ENCODE measurements at places on chromosomes 1 and 21.

DNA sequence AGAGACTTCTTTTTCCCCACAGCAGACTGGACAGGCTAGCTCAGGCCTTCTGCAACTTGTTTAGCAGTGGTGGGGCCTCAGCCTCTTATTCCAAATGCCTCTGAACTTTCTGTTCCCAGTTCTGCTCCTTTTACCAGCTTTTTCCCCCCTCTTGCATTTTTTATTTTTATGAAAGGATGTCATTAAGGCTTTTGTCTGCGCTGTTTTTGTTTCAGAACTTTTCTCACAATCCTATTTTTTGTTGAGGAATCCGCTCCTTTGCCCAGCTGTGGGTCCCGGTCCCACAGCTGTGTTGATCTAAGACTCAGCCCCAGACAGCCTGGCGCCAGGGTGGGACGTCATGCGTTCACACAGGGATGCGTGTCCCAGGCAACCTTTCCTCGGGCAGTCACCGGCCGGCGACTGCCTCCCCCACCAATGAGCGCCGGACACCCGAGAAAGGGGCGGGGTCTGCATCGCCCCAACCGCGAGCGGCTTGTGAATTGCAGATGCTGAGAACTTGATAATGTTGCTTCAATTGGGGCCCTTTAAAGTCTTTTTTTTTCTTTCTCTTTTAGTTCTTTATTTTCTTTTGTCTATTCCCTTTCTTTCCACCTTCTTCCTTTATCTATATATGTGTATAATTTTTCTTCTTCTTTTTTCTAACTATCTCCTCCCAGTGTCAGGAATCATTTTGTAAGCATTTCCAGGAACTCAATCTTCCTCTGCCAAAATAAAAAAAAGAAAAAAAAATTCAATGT is 3.0 kb upstream of the ID3 start:
- DNase-seq = peak; percentile 78

DNA sequence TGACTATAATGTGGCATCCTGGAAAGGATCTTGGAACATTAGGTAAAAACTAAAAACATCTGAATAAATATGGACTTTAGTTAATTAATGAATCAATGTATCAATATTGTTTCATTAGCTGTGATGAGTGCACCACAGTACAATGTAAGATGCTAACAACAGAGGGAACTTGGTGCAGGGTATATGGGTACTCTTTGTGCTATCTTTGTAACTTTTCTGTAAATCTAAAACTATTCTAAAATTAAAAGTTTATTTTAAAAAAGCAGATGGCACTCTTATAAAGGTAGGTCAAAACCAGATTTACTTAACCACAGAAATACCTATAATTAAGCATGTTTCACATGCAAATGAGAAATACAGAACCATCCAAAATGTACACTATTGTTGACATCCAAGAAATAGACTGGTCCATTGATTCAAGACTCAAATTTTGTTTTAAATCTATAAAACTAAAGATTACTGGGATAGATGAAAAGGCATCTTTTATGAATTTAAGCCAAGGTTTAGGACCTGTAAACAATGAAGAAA is 38.4 kb downstream of the ACBD3 start:
- DNase-seq = no peak

- DNase-seq = no peak
Observed at GRCh38 chr1:183195142-183195574, 9.1 kb downstream of the LAMC2 start.

- no peak for DNase-seq
Observed at GRCh38 chr1:92910081-92910480, 51.2 kb downstream of the DIPK1A start.

DNA sequence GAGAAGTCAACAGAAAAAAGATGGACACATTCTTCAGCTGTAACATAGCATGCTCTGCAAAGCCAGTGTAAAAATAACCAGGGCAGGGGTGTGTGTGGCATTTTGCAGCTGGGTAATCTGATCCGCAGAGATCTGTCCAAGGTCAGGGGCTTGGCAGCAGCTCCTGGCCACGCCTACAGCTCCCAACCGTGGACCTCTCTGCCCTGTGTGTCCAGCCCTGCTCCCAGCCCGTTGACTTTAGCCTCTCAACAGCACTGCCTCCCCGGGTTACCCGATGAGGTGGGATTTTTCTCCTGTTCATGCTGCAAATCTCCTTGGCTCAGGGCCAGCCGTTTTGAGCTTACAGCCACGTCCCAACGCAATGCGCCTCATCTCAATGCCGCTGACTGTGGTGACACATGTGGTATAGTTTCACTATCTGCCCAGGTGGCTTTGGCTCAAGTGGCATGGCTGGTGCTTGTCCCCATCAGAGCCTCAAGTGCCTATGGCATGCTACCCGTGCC is 68.1 kb downstream of the VWA5B1 start:
- DNase-seq = peak; percentile 90

DNA sequence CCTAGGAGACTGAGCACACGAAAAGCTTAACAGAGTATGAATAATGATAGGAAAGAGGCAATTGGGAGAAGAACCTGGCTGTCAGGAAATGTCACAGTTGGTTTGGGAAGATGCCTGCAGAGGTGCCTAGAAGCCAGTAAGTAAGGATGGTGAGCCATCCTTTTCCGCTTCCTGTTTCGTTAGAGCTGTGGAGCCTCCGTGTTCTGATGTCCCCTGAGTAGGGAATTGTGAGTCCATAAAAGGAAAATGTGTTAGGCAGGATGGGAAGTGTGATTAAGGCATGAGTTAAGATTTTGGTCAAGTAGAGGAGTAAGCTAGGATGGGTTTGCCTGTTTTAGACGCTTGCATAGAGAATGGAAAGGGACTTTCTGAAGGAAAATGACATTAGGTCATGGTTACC is 9.0 kb downstream of the CLIC4 start:
- no peak for DNase-seq

DNA sequence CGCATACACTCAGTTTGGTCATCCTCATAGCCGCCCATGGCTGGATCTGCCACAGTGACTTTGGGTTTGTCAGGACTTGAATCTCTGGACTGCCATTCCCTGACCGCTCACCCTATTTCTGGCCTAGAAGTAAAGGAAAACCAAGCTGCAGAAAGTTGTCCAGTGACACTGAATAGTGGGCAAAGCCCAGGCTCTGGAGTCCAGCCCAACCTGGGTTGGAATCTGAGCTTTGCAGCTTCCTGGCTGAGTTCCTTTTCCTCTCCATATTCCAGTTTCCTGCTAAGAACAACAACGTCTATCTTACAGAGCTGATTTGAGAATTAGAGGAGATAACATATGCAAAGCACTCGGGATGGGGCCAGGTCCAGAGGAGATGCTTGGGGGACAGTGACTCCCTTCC is 15.6 kb upstream of the EIF4G3 start:
- DNase-seq = no peak

- peak; percentile 54 for DNase-seq
Observed at GRCh38 chr1:205444931-205445645, 10.8 kb downstream of the BLACAT1 start.

DNA sequence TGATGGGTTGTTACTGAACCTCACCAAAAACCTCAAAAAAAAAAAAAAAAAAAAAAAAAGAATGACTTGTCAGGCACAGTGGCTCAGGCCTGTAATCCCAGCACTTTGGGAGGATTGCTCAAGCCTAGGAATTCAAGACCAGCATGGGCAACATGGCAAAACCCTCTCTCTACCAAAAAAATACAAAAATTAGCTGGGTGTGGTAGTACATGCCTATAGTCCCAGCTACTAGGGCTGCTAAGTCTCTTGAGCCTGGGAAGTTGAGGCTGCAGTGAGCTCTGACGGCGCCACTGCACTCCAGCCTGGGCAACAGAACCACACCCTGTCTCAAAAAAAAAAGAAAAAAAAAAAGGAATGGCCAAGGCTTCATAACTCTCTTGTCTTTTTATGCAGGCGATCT is 11.1 kb downstream of the CHAF1B start:
- no peak for DNase-seq

DNA sequence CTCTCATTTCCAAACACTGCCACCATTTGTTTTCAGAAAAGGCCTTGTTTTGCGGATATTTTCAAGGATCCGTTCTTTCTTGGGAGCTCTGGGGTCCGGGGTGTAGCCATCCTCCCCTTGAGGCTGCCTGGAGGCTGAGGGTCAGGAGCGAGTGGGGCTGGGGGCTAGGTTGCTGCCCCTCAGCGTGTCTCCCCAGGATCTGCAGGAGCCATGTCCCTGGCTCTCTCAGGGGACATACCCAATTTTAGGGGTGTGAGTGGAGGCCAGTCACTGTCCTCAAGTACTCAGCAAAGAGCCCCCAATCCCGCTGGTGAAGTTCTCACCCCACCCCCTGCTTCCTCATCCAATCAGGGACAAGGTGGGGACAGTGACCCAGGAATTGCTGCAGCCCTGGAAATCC is 15.0 kb upstream of the PRDM16 start:
- DNase-seq = no peak

- peak; percentile 53 for DNase-seq
Observed at GRCh38 chr1:167442142-167442848, 76.0 kb downstream of the CD247 start.

GRCh38 chr1:248849637-248850036 is 9.2 kb downstream of the ZNF692 start:
- DNase-seq = no peak

- no peak for DNase-seq
Observed at GRCh38 chr1:46192171-46192570, 6.1 kb downstream of the POMGNT1 start.

GRCh38 chr1:40161888-40162397 is 756 bp downstream of the RLF start:
- no peak for DNase-seq

DNA sequence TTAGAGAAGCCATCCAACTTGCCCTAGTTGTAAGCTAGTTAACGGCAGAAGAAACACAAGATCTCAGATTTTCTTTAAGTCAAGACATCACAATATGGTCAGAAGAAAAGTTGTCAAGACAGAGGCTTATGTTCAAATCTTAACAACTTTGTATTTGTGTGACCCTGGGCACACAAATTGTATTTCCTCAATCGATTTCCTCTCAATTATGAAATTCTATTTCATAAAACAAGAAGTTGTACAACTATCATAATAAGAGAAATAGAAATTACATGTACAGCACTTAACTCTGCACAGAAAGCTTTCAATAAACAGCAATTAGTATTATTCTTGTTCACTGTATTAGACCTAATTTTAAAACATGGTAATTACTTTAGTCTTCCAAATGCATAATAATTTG is 62.9 kb upstream of the SDC3 start:
- DNase-seq = no peak

GRCh38 chr1:109371341-109371739 is 26.4 kb downstream of the SORT1 start:
- no peak for DNase-seq

DNA sequence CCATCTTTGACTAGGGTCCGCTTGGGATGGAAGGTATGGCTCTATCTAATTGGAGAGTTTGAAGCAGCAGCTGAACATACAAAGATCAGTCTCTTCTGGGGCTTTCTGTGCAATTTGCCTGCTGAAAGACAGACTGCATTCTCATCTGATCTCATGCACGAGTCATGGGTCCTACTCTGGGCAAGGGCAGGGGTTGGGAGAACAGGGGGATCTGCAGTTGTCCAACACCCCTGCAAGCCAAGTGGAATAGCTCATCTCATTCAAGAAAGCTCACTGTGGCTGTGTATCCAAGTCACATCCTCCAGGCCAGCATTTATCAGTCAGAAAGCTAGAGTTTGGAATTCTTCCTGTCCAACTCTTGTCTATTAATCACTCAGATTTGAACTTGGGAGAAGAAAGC is 177.2 kb upstream of the C8B start:
- no peak for DNase-seq

DNA sequence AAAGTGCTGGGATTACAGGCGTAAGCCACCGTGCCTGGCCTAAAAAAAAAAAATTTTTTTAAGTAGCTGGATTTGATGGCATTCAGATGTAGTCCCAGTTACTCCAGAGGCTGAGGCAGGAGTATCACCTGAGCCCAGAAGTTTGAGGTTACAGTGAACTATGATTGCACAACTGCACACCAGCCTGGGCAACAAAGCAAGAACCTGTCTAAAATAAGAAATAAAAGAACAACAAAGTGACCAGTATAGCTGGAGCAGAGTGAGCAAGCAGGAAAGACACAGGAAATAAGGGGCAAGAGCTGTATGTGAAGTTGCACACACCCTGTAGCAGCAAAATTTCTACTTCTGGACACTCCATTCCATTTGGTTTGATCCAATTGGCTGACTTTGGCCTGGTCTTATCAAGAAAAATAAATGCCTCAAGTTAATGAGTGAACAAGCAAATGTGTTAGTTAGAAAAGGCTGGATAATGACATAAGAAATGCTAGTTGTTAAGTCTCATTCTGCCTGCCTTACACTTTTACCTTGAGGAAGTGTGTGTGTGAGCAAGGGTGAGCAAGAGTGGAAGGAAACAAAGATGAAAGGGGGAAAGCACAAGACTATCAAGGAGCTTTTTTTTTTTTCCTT is 7.9 kb downstream of the ATP5IF1 start:
- no peak for DNase-seq

GRCh38 chr1:61426885-61427284 is 298.1 kb downstream of the TM2D1 start:
- peak; percentile 43 for DNase-seq

- DNase-seq = no peak
Observed at GRCh38 chr1:214538496-214538895, 12.9 kb downstream of the PTPN14 start.

DNA sequence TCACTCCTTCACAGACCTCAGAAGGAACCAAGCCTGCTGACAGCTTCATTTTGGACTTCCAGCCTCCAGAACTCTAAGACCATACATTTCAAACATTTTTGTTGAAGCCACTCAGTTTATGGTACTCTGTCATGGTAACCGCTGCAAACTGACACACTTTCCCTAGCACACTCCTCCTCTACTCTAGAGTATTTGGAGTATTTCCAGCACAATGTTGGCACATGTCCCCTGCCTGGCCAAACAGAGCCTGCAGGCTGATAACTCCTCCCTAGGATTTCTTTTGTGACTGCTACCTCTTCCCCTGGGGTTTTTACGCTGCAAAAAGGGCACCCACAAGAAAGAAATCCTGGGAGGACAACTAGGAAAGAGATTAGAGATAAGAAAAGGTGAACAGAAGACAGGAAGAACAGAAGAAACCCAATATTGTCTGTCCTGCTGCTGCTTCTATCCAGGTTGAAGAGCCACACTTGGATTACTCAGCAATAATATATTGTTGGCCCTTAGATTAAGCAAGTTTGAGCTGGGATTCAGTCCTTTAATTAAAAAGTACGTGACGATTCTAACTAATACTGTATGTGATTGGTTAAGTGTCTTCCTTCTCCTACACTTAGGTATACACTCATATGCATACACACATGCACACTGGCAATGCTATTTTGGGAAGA is 844.1 kb downstream of the LTN1 start:
- no peak for DNase-seq

DNA sequence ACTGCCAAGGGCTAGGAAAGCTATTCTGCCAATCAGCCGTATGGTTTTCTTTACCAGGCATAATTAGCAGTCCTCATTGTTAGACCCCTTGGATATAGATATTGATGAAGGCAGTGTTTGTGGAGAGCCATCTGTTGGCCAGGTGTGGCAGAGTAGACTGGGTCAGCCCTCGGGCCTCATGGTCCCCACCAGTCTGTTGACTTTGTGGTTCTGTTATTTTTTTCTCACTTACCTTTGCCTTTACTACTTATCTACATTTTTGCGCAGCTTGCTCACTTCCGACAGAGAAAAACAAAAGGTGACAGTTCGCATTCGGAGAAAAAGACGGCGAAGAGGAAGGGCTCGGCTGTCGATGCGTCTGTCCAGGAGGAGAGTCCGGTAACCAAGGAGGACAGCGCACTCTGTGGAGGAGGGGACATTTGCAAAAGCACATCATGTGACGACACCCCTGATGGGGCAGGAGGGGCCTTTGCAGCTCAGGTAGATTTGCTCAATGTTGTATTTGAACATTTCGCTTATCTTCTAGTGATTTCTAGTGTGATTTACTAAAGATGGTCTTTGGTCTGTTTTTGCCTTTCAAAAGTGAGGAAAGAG is 2.3 kb downstream of the PCNT start:
- peak; percentile 36 for DNase-seq
